Left ventricle myocardium superior (tissue), 1 donor: ENCODE measurements at places on chromosomes 6 and 20.

- no peak for DNase-seq
These were observed 1.5 kb downstream of the PABPC1L start for GRCh38 chr20:44911264-44911921.

- DNase-seq, result no peak
These were observed 907.6 kb downstream of the TFAP2A start for GRCh38 chr6:9507136-9507895.

- no peak for DNase-seq
These were observed 151.5 kb upstream of the MLIP start for GRCh38 chr6:53959717-53960116.

GRCh38 chr6:5506149-5506548 is 244.8 kb downstream of the FARS2 start:
- no peak for DNase-seq

- DNase-seq, result no peak
These were observed 42.0 kb downstream of the TPD52L1 start for GRCh38 chr6:125195526-125195925.

DNA sequence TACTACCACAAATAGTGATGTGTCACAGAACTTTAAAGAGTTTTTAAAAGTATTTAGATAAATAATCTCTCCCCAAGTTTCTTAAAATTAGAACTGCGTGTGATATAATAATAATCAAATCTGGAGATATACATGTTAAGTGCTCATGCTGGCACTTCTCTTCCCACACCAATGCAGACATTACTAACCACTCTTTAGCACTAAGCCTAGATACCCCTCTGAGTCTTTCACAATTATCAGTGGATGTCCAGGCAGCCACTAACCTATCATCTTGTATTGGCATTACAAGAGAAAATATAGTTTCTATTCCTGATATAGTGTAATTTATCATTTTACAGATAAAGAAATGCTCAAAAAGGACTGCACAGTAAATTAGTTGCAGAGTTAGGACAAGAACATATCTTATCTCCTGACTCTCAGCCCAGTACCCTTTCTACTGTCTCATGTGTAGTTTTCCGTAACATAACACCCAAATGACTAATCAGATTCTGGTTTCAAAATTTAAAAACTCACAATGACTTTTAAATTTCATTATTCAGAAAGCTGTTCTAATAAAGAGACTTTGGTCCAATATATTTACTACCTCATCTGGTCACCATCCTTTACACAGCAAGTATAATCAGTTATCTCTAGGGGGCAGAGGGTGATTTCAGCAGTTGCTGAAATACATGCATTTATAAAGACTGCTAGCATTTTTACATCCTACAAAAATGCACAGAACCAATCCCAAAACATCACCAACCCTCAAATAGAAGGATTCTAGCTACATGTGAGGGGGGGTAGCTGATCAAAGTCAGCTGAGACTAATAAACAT is 215.5 kb upstream of the MCHR2 start:
- DNase-seq, result no peak

DNA sequence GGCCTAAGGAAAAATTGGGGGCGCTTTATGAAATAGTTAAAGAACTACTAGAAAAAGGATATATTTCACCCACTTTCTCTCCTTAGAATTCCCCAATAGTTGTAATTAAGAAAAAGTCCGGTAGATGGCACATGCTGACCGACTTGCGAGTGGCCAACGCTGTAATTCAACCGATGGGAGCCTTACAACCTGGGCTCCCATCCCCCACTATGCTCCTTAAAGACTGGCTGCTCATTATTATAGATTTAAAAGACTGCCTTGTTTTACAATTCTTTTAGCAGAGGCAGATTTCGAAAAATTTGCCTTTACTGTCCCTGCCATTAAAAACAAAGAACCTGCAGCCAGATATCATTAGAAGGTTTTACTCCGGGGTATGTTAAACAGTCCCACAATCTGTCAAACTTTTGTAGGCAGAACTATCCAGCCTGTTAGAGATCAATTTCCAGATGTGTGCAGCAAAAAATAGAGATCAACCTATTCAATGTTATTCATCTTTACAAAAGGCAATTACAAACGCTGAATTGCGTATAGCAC is 58.5 kb upstream of the PRSS16 start:
- peak; percentile 40 for DNase-seq

- no peak for DNase-seq
These were observed 542 bp downstream of the USP49 start for GRCh38 chr6:41894366-41895299.

DNA sequence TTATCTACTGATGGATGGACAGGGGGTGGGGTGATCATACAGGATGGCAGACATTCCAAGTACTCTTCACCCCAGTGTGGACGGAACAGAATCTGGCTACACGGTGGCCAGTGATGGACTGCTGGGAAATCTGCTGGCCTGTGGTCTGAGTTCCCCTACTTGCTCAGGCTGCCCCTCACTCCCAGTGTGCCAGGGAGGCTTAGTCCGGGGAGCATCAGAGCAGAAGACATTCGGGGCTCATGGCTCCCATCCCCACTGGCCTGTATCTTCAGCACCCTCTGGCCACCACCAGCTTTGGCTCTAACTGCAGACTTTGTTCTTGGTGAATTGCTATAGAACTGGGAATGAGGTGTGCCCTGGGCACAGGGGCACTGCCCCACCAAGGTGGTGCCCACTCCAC is 15.3 kb downstream of the TLDC2 start:
- DNase-seq, result no peak

DNA sequence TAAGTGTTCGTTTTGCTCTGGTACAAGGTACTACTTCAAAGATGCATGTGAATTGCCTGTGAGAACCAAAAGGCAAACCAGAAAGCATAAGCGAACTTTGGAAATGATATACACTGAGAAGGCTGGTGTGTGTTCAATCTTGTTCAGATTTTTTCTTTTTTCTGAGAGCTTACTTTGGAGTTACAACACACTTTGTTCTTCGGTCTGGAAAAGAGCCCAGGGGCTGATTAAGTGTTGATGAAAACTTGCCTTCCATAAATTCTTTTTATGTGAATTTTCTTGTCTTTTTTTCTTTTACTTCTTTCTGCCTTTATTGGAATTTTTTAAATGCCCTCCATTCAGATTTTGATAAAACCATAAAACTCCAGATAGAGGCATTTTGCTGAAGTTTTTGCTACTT is 395.1 kb upstream of the SASH1 start:
- DNase-seq, result no peak

- DNase-seq, result no peak
These were observed 377.6 kb downstream of the ESR1 start for GRCh38 chr6:152184917-152185574.

DNA sequence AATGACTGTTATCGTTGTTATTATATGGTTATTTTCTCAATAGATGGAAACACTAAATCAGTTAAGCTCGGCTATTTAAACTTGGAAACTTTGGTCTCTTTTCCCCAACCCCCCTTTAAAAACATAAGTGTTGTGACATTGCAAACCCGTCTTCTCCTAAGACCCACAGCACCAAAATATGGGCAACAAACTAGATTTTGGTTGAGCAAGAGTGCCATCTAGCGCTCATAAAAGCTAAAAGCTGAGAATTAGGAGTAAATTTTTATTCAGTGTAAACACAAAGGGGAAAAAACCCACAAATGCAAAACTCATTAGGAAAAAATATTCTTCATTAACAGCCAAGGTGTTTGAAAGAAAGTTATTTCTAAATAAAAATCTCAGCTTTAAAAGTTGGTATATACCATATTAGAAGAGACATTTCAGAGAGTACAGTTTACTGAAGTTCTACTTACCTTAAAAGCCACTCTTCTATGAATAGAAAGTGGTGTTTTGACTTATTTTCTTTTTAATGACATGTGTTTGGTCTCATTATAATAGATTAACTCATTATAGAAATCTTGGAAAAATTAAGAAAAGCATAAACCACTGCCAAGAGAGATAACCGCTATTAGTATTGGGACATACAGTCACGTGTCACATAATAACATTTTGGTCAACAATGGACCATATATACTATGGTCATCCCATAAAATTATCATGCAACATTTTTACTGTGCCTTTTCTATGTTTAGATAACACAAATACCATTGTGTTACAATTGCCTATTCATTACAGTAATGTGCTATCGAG is 21.1 kb downstream of the SESN1 start:
- no peak for DNase-seq

GRCh38 chr6:25882051-25882496 is 8.0 kb upstream of the SLC17A3 start:
- peak; percentile 36 for DNase-seq

- no peak for DNase-seq
These were observed 53.2 kb downstream of the PTPN1 start for GRCh38 chr20:50563133-50563944.

DNA sequence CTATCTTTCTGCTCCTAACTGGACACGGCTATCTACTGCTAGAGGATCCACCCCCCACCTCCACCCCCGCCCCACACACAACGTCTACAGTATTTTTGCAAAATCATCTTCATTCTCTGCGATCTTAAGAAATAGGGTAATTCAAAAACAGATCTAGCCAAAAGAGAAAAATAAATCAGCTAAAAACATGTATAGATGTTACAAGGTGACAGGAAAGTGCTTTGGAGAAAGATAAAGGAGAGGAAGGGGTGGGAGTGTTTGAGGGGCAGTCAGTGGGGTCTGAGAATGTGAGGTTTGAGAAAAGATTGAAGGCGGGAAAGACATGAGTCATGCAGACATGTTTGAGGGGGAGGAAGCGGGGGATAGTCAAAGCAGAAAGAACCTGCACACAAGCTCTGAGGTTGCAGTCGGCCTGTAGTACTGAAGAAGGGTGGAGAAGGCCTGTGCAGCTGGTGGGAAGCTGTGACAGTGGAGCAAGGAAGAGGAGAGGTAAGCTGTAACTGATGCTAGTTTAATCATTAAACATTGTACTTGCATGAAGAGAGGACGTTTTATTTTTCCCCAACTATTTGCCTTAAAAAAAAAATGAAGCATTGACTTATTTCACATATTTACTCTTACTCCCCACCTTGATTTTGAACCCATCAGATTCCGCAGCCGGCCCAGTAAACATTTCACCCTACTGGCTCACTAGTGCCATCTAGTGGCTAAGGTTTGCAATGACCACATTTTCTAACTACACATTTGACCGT is 332.6 kb downstream of the ADGRB3 start:
- peak; percentile 55 for DNase-seq

- DNase-seq, result no peak
These were observed 28.5 kb downstream of the AHCY start for GRCh38 chr20:34274694-34275093.

- DNase-seq, result no peak
These were observed 16.5 kb upstream of the TINAG start for GRCh38 chr6:54291738-54292137.

DNA sequence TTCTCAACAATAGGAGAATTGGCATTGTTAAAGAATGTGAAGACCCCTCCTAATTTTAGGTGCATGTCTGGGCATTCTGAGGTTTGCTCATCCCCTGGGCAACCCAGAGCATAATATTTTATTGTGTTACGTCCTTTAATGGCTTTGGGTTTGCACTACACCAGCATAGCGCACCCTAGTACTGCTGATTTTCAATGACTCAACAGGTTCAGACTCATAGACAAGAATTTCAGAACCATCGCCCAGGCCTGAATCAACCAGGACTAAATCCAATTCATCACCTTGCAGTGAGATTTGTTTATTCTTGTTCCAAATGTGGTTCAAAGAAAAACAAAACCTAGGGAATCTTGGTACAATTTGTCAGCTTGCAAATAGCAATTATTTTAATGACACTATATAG is 137.8 kb upstream of the PHACTR1 start:
- DNase-seq, result no peak

GRCh38 chr20:57878786-57879424 is 169.1 kb upstream of the PMEPA1 start:
- DNase-seq, result no peak

GRCh38 chr6:16320533-16321340 is 82.3 kb downstream of the GMPR start:
- DNase-seq, result peak; percentile 40

DNA sequence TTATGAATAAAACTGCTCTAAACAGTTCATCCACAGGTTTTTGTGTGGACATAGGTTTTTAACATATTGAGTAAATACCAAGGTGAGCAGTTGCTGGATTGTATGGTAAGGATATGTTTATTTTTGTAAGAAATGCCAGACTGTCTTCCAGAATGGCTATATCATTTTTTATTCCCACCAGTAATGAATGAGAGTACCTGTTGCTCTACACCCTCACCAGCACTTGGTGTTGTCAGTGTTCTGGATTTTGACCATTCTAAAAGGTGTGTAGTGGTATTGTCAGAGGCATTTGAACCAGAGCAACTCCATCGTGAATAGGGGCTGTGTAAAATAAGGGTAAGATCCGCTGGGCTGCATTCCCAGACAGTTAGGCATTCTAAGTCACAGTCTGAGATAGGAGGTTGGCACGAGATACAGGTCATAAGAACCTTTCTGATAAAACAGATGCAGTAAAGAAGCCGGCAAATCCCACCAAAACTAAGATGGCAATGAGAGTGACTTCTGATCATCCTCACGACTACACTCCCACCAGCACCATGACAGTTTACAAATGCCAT is 12.9 kb upstream of the NT5E start:
- DNase-seq, result no peak

DNA sequence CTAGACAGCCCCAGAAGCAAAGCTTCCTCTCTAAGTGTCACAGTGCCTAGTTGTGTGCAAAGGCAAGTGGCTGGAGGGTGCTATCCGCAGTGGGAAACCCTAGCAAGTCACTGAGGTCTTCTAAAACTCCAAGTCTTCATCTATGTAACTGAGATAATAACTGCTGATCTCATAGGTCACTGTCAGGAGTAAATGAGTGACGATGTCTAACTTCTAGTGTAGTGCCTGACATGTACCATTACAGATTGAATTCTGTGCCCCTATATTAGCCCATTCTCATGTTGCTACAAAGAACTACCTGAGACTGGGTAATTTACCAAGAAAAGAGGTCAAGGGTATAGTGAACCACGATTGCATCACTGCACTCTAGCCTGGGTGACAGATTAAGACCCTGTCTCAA is 253.5 kb upstream of the JARID2 start:
- no peak for DNase-seq

GRCh38 chr6:118240878-118241528 is 307.1 kb upstream of the PLN start:
- no peak for DNase-seq
